H1 (cell line): ENCODE measurements at places on chromosomes 16 and 17. TPM values are rescaled to one million over a fixed set of nuclear protein-coding genes. Genes with fewer than 3 reads are reported as not detected.

Gene RNF112
- total RNA-seq: 2.2 and 2.3 TPM in 2 replicates

Gene FBF1
- 13.1 and 13.8 TPM in 2 replicates for total RNA-seq

Gene VWA3A
- total RNA-seq: not detected in 2 replicates

Gene TBC1D26
- 0.71 and 0.84 TPM in 2 replicates for total RNA-seq

Gene CLDN7
- total RNA-seq: 119 and 129 TPM in 2 replicates

Gene AHSP
- total RNA-seq: 0.91 and 1.4 TPM in 2 replicates

Gene MMP2
- 58.2 and 64.5 TPM in 2 replicates for total RNA-seq

Gene GSG1L
- total RNA-seq: 0.71 and 0.90 TPM in 2 replicates

Gene CSF3
- not detected in 2 replicates for total RNA-seq

Gene HOXB4
- not detected in 2 replicates for total RNA-seq

Gene NTN3
- 0.34 and 0.52 TPM in 2 replicates for total RNA-seq

Gene KRT40
- total RNA-seq: not detected in 2 replicates

Gene WNT3
- total RNA-seq: 1.3 and 2.0 TPM in 2 replicates

Gene TEX14
- total RNA-seq: 0.88 and 2.5 TPM in 2 replicates

Gene PDILT
- total RNA-seq: not detected in 2 replicates

Gene ZACN
- 0.26 TPM in 1 of 2 replicates, not detected in the other for total RNA-seq

Gene PRSS22
- total RNA-seq: 2.7 and 4.4 TPM in 2 replicates

Gene QRICH2
- total RNA-seq: 2.8 and 3.2 TPM in 2 replicates

Gene HBZ
- total RNA-seq: not detected in 2 replicates

Gene TRPV3
- 0.40 and 0.56 TPM in 2 replicates for total RNA-seq

Gene RPS2
- total RNA-seq: 3,974 and 4,042 TPM in 2 replicates

Gene TBC1D3I
- total RNA-seq: 0.46 TPM in 1 of 2 replicates, not detected in the other

Gene CSH2
- total RNA-seq: 0.43 and 0.52 TPM in 2 replicates

Gene WSCD1
- total RNA-seq: 39.0 and 47.4 TPM in 2 replicates

Gene ITGB4
- 5.4 and 5.6 TPM in 2 replicates for total RNA-seq

Gene IRF8
- 0.96 and 2.0 TPM in 2 replicates for total RNA-seq

Gene KRT12
- not detected in 2 replicates for total RNA-seq
